NCI-H1694 treated with DMSO at 0.1 percent for 48 hours (cell line): ENCODE measurements at places on chromosomes 1 and 21.
A peak's percentile ranks its signal among the peaks of the same experiment; 100 is the strongest.

- DNase-seq: no peak
These were observed 374.9 kb upstream of the PBX1 start for GRCh38 chr1:164183854-164184635.

DNA sequence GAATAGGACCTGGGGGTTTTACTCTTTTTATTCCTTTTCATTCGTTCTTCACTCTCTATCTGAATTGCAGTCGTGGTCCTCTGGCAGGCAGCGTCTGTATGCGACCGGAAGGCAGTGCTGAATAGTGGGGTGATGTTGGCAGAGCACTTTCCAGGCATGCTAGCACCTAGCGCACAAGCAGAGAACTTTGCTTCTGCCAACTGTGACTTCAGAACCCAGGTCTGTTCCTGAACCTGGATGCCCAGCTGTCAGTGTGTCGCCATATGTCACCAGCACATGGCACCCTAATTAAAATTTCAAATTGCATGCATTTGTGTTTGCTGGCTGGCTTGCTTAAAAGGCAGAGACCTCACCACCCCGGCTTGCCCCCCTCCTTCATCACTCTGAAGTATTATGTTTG lies 116.2 kb downstream of the NFIA start:
- DNase-seq: peak; percentile 99

DNA sequence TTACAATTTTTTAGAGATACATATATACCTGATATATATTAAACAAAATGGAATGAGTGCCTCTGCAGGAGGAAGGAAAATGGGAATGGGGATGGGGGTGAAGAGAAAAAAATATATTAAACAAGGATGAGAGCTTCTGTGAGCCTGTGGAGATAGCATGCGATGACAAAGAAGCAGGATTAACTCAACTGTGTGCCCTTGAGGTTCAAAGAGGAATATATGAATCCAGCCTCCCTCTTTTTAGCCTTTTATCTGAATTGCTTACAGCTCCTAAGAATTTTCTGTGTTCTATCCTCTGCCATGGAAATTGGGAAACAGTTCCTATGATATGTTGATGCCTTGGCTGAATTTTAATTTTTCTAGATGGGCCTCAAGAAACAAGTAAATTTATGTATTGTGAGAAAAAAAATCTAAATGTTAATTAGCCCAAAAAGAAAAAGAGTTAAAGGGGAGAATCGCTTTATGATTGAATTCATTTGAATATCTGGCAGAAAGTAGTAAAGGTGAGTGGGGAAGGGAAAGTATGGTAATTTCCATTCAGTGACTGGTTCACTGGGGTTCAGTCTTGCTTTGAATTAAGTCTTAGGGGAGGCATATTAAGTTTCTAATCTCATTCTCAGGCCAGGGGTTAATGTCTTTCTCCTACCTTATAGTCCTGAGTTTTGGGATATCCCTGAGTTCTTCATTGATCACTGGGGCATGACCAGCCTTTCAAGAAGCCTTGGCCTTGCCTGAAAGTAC lies 106.3 kb upstream of the HMCN1 start:
- DNase-seq: no peak

GRCh38 chr1:206506405-206507283 lies 687 bp upstream of the RASSF5 start:
- DNase-seq: no peak

GRCh38 chr1:67642629-67643028 lies 42.4 kb upstream of the GADD45A start:
- no peak for DNase-seq

GRCh38 chr1:112808861-112809684 lies 93.9 kb upstream of the PPM1J start:
- peak; percentile 24 for DNase-seq

DNA sequence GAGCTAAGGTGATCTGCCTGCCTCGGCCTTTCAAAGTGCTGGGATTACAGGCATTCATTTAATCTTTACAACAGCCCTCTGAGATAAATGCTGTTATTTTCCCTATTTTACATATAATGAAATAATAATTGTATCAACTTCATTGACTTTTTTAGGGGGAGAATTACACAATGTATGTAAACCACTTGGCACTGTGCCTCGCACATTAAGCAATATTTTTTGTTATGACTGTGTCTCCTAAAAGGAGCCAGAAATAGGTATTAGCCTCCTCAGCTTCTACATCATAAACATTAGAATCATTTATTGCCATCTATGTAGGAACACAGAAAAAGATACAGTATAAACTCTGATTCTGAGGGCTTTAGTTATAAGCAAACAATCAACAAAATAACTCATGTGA lies 1.1 kb upstream of the DNAJC28 start:
- DNase-seq: no peak

DNA sequence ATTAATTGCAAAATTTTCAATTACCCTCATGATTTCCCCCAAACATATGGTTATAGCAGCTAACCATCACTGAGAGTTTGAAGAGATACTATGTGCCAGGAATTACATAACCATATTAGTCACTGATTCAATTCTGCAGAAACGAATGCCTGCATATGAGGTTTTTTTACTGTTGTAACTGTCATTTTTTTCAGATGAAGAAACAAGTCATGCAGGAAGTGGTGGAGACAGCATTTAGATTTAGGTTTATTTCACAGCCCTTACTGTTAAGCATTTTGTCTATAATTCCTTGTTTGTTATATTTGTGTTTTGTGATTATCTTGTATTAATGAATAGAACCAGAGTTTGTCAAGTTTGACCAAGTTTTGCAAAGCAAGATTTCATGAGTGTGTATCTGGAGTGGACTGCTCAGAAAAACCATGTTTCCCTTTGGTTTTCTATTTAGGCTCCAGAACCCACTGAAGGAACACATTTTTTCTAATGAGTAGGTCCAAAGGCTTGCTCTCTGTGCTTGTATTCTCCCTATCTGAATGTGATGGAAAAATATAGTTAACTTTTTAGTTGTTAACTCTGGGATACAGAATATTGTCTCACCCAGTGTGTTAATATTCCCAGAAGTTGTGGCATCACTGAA lies 308.5 kb upstream of the ADAMTS5 start:
- peak; percentile 27 for DNase-seq

DNA sequence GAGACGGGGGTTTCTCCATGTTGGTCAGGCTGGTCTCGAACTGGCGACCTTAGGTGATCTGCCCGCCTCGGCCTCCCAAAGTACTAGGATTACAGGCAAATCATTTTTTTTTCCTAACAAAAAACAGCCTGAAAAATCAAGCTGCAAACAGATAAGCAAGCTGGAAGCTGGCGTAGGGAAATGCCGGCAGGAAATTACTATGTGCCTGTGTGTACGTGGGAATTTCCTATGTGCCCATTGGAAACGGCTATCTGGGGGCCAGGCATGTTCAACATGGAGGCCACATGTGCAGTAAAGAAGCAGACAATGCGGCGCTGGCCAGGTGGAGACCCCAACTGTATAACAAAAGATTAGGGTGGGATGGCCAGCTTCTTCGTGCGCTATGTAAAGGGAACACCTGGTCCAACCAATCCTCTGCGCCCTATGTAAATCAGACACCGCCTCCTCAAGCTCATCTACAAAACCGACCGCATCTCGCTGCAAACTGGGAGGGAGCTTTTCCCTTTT lies 9.1 kb upstream of the AADACL4 start:
- DNase-seq: no peak

- no peak for DNase-seq
These were observed 70.1 kb upstream of the LRRC7 start for GRCh38 chr1:69497441-69498221.
